ENCODE measurements at places on chromosomes 13 and 19.

GRCh38 chr19:40191836-40192646 is 815 bp downstream of the MAP3K10 start:
- no peak for DNase-seq

DNA sequence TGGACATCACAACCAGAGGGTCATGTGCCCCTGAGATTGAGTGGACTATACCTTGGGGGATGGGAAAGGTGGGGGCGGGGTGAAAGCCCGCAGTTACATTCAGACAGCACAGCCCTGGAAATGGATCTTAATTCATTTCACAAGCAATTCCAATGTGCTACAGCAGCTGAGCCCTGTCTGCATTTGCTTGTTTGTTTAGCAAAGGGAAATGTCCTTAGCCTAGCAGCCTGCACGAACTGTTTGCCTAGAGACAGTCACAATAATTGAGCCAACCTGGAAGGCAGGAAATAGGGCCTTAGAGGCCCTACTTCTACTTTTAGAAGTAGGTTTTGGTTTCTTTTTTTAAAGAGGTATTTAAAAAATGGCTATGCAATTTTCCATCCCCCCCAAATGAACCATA is 177.3 kb upstream of the KL start:
- DNase-seq = peak; percentile 13

DNA sequence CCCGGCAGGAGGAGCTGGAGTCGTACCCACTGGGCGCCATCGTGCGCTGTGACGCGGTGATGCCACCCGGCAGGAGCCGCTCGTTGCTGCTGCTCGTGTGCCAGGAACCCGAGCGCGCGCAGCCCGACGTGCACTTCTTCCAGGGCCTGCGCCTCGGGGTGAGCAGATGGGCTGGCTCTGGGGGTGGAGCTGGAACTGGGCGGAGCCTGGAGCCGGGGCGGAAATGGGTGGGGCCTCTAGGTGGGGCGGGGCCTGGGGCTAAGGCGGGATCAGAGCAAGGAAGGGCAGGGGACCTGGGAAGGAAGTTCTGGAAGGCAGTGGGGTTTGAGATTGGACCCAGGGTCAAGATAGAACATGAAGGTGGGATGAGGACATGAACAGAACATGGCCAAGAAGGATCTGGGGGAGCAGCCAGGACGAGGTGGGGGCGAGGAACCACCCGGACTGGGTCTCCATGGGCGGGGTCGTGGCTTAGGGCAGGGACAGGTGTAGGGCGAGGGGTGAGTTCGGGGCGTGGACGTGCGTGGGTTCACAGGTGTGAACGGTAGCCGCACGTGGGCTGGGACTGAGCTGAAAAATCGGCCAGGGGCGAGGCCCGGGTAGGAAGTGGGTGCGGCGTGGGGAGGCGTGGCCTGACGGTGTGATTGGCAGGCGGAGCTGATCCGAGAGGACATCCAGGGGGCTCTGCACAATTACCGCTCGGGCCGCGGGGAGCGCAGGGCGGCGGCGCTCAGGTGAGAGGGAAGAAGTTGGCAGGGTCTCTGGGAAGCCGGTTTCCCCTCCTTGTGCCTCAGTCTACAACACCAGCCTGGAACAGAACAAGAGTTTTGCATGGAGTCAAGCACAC is 4.7 kb downstream of the EPS8L1 start:
- DNase-seq = peak; percentile 69

DNA sequence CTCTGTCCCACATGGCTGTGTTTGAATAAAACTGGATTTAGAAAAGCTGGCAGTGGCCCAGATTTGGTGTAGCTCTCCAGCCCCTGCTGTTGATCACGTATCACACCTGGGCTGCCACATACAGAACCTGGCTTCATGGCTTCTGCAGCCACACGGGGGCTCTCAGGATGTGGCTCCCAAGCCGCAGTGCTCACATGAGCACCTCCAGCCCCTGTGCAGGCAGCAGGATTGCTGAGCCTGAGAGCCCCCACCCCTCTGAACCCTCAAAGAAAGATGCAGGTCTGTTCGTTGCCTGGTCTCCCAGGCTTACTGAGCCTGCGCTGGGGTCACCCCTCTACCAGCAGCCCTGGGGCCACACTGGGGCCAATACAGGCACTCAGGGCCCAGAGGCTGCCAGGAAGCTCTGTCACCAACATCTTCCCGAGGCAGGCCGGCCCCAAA is 2.7 kb downstream of the PLEKHF1 start:
- DNase-seq = no peak

DNA sequence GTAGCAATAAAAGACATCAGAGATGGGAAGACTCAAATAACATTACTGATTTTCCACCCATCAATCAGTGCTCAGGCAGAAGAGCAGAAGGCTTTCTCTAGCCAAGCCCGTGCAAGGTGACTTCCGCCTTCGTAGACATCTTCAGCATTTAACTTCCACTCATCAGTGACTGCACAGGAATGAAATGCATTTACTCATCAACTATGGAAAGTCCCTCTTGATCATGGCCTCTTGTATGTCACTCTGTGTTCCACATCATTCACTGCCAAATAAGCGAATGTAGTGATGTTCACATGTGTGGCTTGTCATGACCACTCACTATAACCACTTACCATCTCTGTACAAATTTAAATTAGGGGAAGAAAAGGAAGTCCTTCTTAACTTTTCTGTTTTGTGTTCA is 49.4 kb downstream of the SACS start:
- no peak for DNase-seq

DNA sequence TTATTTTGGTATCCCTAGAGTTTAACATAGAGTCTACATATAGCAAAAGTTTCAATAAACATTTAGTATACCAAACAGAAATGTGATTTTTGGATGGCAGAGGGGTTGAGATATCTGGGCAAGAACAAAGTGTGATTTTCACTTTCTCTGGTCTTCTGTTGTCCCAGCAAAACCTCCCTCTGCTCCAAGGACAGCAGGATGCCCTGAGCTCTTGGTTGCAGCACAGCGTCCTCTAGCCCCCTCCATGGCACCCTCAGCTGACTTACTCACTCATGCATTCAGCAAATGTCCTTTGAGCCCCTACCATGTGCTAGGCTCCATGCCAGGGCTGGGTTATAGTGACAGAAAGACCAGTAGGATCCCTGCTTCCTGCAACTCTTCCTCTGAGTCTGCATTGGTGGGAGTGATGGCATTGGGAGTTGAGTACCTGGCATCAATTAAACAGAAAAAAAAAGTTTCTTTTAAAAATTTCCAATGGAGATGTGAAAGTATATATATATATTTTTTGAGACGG is 104.8 kb upstream of the UBL3 start:
- no peak for DNase-seq

GRCh38 chr19:19900139-19900728 is 512 bp upstream of the ZNF93 start:
- DNase-seq = no peak

DNA sequence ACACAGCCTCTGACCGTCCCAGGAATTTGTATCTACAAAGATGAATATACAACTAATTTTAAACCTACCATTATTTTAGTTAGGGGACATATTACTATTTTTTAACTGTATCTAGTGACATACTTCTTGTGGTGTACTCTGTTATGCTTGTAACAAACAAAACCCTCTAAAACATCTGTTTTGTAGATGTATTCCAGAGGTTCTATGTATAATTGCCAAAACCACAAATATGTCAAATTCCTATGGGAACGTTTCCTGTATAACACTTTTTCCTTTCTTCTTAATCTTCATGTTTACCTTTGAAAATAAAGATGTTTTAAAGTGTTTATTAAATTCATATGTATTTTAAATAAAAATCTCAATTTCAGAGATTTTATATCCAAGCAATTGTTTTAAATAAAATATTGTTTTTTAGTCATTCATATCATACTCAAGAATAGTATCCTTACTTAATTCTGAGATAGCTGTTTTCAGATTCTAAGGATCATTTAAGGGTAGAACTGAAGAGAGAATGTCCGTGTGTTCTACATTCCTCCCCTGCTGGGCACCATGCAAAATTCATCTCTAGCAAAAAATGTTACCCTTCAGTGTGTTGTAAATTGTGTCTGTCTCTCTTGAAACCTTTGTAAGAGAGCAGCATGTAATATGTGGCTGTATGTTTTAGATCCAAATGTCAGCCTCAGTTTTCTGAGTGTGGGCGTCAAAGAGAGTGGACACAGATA is 1327.7 kb downstream of the EFNB2 start:
- no peak for DNase-seq

GRCh38 chr13:50357586-50358118 is 342.4 kb downstream of the KCNRG start:
- DNase-seq = peak; percentile 68

GRCh38 chr13:79585033-79585432 is 104.1 kb downstream of the NDFIP2 start:
- DNase-seq = no peak
